ENCODE measurements at places on chromosomes 4 and X.

DNA sequence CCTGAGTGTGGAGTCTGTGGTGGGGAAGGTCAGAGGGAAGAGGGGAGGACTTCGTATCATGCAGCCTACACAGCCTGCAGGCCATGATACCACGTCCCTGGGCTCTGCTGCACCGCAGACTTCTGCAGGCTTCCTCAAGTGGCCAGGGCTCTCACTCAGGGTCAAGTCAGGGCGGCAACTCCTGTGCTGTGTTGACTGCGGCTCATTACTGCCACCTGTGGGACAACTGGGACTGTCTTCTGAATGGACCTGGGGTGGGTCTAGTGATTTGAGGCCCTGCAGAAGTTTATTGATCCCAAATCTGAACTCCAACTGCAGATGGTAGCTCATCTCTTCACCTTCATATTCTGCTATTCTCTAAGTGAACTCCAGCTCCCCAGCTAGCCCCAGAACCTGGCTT, 167.1 kb downstream of the NSUN7 start:
- no peak for DNase-seq

GRCh38 chr4:168881781-168882420, 128.2 kb downstream of the CBR4 start:
- DNase-seq = no peak

- DNase-seq = no peak
These were observed 47.4 kb downstream of the NALF2 start for GRCh38 chrX:69551421-69552009.

- DNase-seq = no peak
These were observed 282.9 kb downstream of the USP46 start for GRCh38 chr4:52376132-52376704.

- DNase-seq = no peak
These were observed 486.0 kb upstream of the CTSO start for GRCh38 chr4:156439576-156440200.

DNA sequence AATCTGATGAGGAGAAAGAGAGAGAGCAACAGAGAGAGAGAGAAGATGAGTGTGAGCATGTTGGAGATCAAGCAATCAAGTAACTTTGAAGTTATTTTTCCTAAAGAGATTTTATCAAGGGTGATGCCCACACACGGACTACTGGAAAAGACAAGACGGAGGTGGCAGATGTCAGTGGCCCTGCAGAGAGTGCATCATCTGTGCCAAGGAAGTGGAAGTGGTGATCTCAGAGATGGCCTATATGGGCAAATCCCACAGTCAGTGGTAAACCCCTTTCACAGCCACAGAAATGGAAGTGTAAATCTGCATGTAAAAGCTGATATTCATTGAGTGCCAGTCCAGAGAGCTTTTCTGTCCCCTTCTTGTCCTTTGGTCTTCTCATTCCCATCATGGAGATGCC, 577.2 kb upstream of the AADAT start:
- no peak for DNase-seq

DNA sequence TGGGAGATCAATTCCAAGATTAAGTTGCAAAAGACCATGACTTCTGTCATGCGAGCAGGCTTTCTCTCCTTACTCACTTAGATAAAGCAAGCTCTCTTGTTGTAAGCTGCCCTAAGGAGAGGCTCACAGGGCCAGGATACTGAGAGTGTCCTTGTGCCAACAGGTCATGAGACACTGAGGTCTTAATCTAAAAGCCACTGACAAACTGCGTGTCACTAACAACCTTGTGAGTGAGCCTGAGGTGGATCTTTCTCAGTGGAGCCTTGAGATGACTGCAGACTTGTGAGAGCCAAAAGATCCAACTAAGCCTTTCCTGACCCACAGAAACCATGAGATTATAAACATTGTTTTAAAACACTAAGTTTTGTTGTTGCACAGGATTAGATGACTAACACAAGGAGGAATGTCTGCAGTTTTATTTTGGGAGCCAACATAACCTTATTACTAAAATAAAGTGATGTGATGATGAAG, 170.5 kb downstream of the SLC39A8 start:
- DNase-seq = no peak

- DNase-seq = no peak
These were observed 98.8 kb downstream of the COX18 start for GRCh38 chr4:72970756-72971155.

GRCh38 chr4:38387348-38387747, 276.7 kb upstream of the KLF3 start:
- no peak for DNase-seq

Measured in activated T-helper 1 cell treated with Interleukin-2 at 50 U/mL for 16 hours (primary cell).